HuH-7.5 (cell line): ENCODE measurements at places on chromosomes 16 and 17.

DNA sequence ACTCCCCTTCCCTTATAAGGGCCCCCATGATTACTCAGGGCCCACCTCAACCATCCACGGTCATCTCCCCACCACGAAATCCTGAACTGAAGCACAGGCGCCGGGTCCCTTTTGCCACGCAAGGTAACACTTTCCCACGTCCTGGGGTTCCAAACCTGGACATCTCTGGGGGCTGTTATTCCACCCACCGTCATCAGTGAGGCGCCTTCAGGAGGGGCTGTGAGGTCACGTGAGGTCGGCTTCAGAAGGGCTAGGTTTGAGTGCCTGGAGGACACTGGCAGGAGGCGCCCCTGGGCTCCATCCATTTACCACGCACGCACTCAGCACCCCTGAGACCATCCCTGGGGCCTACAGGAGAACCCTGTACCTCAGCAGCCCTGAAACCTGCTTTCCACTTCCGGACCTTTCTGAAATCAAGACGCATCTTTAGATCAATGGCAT is 4.1 kb downstream of the CD2BP2 start:
- no peak for DNase-seq

GRCh38 chr17:76560036-76560876 is 20.4 kb downstream of the PRCD start:
- no peak for DNase-seq

DNA sequence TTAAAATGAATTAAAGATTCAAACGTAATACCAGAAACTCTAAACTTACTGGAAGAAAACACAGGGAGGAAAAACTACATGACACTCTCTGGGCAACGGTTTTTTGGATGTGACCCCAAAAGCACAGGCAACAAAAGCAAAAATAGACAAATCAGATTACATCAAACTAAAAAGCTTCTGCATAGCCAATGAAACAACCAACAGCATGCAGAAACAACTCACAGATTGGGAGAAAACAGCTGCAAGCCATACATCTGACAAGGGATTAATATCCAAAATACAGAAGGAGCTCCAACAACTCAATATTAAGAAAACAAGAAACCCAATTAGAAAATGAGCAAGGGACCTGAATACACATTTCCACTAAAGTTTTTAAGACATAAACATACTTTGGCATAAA is 69.2 kb upstream of the ALOX12 start:
- no peak for DNase-seq

DNA sequence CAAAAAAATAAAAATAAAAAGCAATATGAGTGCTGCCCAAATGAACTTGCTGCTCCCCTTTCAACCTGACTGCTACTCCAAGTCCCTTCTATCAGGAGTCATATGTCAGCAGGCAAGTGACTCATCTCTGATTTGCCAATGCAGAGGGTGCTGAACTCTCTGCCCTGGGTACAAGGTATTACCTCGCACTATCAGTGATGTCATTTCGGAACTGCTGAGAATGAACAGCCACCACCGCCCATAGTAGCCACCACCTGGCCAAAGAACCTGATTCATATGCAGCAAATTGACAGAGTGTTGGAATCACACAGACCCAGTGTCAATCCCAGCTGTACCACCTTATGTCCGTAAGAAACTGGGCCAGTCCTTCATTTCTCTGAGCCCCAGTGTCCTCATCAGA is 31.2 kb downstream of the LYRM9 start:
- no peak for DNase-seq

DNA sequence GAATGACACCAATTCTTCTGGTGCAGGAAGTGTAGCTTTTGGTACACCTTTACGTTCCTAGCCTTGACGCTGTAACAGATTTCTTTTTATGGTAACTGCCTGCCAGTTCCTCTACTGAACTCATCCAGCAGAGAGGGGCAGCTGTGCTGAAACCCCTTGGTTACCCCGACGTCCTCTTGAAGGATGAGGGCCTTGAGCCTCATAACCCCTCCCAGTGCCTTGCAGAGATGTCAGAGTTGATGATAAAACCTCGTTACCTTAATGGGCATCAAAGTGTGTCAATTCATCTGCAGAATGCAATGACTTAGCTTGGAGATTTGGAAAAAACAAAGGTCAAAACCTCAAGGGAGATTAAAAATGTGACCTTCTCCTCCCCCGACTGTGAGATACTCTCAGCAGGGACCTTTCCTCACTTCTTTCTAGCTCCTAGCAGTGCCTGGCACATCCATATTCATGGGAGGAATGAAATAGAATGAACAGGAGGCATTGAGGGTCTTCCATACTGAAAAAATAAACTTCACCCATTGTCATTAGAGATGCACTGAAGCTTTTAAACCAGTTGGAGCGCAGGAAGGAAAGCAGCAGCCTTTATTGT is 69.2 kb downstream of the SDR42E1 start:
- no peak for DNase-seq

DNA sequence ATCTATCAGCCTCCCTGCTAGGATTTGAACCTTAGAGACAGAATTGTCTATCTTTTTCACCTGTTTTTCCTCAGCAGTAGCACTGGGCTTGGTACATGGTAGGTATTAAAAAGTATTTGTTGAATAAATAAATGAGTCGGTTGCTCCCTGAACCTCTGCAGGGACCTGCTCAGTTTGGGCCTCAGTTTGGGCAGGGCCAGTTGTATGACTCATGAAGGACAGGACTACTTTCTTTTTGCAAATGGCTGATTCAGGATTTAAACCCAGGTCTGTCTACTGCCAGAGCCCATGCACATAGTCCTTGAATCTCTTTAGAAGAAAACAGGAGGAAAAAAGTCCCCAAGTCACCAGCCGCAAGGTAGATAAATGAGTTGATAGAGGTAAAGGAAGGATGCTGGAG is 3.1 kb downstream of the MMP2 start:
- no peak for DNase-seq

GRCh38 chr17:46106966-46107644 is 86.1 kb downstream of the KANSL1 start:
- no peak for DNase-seq

DNA sequence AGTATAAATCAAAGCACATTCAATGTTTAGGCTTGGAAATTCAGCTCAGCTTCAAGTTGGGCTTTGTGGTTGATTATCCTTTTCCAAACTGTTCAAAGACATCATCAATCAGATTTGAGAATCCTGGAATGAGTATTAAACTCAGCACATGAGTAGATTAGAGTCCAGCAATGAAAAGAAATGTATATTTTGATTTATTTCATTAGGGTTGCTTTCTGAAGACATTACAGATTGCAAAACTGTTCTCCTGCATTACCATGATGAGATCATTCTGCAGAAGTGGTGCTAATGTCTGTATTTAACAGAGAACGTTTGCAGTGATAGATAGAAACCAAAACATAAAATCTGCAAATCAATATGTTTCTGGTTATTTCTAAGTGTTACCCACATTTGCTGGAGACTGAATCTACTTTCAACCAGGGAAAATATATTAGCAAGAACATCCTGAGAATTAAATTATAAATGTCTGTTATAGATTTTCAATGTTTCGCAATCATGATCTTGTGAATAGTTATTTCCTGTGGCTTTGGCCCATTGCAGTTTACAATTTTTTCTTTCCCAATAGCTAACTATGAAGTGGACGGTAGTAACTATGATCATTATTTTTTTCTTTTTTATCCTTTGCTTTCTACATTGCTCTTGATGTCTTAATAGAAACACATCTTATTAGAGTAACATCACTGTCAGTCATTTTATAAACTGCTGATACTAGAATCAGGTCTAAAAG is 1125.7 kb upstream of the GOT2 start:
- DNase-seq, result no peak

- DNase-seq, result no peak
These were observed 63.9 kb upstream of the MAF start for GRCh38 chr16:79664407-79664806.

GRCh38 chr17:21172846-21173245 is 41.1 kb downstream of the TMEM11 start:
- DNase-seq, result no peak

DNA sequence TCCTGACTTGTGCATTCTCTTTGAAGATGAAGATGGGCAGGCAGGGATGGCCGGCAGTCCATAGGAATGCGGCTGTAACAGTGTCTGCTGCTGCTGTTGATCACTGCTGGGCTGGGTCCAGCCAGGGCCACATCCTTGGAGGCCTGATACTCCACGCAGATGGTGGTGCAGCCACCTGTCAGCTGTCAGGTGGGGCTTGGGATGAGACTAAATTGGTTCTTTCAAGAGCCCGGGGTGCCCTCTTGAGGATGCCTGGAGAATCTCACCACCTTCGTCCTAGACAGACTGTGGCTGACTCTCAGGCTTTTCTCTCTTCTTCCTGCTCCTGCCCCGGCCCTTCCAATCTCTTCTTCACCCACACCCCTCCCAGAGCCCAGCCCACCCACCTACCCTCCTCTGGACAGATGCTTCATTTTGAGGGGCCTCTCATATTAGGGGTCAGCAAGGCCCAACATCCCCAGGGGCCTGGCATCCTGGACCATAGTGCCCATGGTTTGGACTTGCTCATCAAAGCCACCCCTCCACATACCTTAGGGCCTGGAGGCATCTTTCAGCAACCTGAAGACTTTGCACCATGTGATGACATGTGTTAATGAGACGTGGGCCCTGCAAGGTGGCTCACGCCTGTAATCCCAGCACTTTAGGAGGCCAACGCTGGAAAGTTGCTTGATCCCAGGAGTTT is 19.1 kb downstream of the OSBPL7 start:
- peak; percentile 83 for DNase-seq
